A375 (cell line): ENCODE measurements at places on chromosomes 6 and 20. TPM values are rescaled to one million over a fixed set of nuclear protein-coding genes. Genes with fewer than 3 reads are reported as not detected.

SOX12 gene
- total RNA-seq: 6.9 and 7.7 TPM in 2 replicates

PLCB4 gene
- total RNA-seq: 5.7 and 7.5 TPM in 2 replicates

PNPLA1 gene
- total RNA-seq: not detected in 2 replicates

RIPOR2 gene
- total RNA-seq: 0.53 and 1.1 TPM in 2 replicates

HRH3 gene
- not detected in 2 replicates for total RNA-seq

PM20D2 gene
- 11.7 and 11.9 TPM in 2 replicates for total RNA-seq

FYN gene
- 68.9 and 74.1 TPM in 2 replicates for total RNA-seq

SYS1 gene
- 25.3 and 30.6 TPM in 2 replicates for total RNA-seq

GPR63 gene
- 0.69 and 0.72 TPM in 2 replicates for total RNA-seq

CALHM5 gene
- 0.19 and 0.29 TPM in 2 replicates for total RNA-seq

OR12D3 gene
- 0.08 TPM in 1 of 2 replicates, not detected in the other for total RNA-seq

ZNF831 gene
- not detected in 2 replicates for total RNA-seq

OXT gene
- total RNA-seq: not detected in 2 replicates

ADTRP gene
- total RNA-seq: 1.1 and 1.4 TPM in 2 replicates

C2 gene
- total RNA-seq: 0.15 TPM in 1 of 2 replicates, not detected in the other

PDE7B gene
- total RNA-seq: 0.96 and 1.6 TPM in 2 replicates

B3GAT2 gene
- total RNA-seq: 0.03 TPM in 1 of 2 replicates, not detected in the other

RAB32 gene
- total RNA-seq: 16.7 and 17.7 TPM in 2 replicates

LINC00237 gene
- not detected in 2 replicates for total RNA-seq

FILIP1 gene
- total RNA-seq: 0.11 TPM in 1 of 2 replicates, not detected in the other

TNFRSF6B gene
- total RNA-seq: 2.7 and 7.2 TPM in 2 replicates

GLP1R gene
- total RNA-seq: not detected in 2 replicates

BIRC7 gene
- total RNA-seq: 0.08 TPM in 1 of 2 replicates, not detected in the other

CLIC5 gene
- total RNA-seq: 0.03 TPM in 1 of 2 replicates, not detected in the other

IMPG1 gene
- not detected in 2 replicates for total RNA-seq

SLCO4A1 gene
- total RNA-seq: 130 and 131 TPM in 2 replicates

EEF1A2 gene
- total RNA-seq: 49.6 and 63.1 TPM in 2 replicates

ARG1 gene
- not detected in 2 replicates for total RNA-seq

RAB44 gene
- total RNA-seq: 0.11 TPM in 1 of 2 replicates, not detected in the other

SUMO4 gene
- 0.34 and 1.5 TPM in 2 replicates for total RNA-seq

THBS2 gene
- total RNA-seq: 2.0 and 2.2 TPM in 2 replicates

MCCD1 gene
- not detected in 2 replicates for total RNA-seq

CLVS2 gene
- 0.13 and 0.60 TPM in 2 replicates for total RNA-seq

TTBK1 gene
- not detected in 2 replicates for total RNA-seq

DEFB110 gene
- total RNA-seq: not detected in 2 replicates
